ENCODE measurements at places on chromosomes 11 and 22. TPM values are rescaled to one million over a fixed set of nuclear protein-coding genes. Genes with fewer than 3 reads are reported as not detected.

DNA sequence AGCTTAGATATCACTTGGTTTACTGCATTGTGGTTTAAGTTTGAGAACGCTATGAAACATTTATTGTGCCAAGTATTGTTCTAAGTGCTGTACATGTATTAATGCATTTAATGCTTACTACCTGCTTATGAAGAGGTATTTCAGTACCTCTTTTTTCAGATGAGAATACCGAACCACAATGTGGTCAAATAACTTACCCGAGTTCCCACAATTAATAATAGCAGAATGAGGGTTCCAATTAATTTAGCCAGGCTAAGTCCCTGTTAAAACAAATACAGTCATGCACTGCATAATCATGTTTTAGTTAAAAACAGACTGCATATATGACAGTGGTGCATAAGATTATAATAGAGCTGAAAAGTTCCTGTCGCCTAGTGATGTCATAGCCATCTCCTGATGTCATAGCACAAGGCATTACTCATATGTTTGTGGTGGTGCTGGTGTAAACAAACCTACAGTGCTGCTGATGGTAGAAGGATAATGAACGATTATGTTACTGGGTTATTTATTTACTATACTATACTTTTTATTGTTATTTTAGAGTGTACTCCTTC lies 4.3 kb downstream of the ZC3H12C start:
- peaks cover 40% of the 10 kb centered on the region for H3K36me3 ChIP-seq
- H3K4me1 ChIP-seq: peaks cover 49% of the 10 kb centered on the region
- H3K27me3 ChIP-seq: no peaks in the 10 kb centered on the region
- H3K27ac ChIP-seq: peak overlapping the region; percentile 95
- DNase-seq: no peak

PLA2G3 gene
- total RNA-seq: not detected

CARD18 gene
- total RNA-seq: not detected

DNA sequence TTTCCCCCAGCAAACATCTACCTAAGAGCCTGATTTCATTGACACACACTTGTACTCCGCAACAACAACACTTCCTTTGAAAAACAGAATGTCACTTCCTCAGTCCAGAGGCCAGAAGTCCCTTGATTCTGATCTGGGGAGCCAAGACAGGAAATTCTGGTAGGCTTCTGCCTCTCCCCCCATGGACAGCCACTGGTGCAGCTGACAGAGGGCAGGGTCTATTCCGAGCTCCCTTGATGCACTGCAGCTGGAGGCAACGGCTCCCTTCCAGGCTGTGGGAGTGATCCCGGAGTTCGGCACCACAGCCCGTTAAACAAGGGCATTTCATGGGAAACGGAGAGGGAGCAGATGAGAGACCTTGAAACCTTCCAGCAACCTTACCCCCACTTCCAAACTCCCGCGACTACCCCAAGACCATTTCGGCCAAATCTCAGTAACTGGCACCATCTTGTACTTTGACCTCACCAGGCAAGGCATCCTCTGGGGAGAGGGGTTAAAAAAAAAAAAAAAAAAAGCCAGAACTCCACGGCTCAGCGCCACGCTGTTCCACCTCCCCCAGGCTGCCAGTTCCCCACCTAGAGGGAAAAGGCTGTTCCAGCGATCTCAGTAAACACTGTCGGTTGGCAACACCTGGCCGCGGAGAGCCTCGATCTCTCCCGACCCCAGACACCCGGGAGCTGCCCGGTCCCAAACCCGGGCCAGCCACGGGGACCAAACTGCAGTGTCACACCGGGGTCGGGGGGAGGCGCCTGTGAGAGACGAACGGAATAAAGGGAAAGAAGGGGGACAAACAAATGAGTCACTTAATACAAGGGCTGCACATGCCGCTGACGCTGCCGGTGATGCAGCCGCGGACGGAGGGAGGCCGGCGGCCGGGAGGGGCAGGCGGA lies 1.1 kb downstream of the GAB2 start:
- no peaks in the 10 kb centered on the region for H3K36me3 ChIP-seq
- peak overlapping the region; percentile 70 for H3K4me3 ChIP-seq
- H3K27ac ChIP-seq: peak overlapping the region; percentile 63
- H3K4me1 ChIP-seq: peaks cover 33% of the 10 kb centered on the region
- no peaks in the 10 kb centered on the region for H3K27me3 ChIP-seq
- DNase-seq: peak; percentile 90

INS gene
- not detected for total RNA-seq

DNA sequence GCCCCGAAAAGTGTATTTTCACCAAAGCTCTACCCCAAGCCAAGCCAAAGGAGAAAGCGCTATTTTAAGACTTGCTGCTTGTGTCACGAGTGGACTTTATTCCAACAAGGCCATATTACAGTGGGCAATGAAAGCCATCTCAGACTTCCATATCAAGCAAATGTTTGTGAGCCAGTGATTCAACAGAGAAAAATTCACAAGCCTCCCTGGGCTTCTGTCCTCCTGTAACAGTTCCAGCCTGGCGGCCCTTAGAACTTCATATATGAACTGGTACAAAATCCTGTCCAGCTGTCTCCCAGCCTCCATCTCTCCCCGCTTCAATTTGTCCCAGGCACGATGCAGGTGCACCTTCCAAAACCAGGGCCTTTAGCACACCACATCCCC lies 11.2 kb downstream of the LARGE1 start:
- H3K27ac ChIP-seq: no peak overlapping the region
- no peak for DNase-seq
- no peaks in the 10 kb centered on the region for H3K27me3 ChIP-seq
- no peak overlapping the region for H3K4me3 ChIP-seq
- H3K4me1 ChIP-seq: no peaks in the 10 kb centered on the region

FLRT1 gene
- total RNA-seq: not detected

GVQW3 gene
- total RNA-seq: 1.2 TPM

GRCh38 chr11:75474878-75475766 lies 42.1 kb upstream of the KLHL35 start:
- H3K27me3 ChIP-seq: no peaks in the 10 kb centered on the region
- no peaks in the 10 kb centered on the region for H3K36me3 ChIP-seq
- H3K27ac ChIP-seq: no peak overlapping the region
- peaks cover 5% of the 10 kb centered on the region for H3K4me1 ChIP-seq
- DNase-seq: no peak

- peaks cover 4% of the 10 kb centered on the region for H3K4me1 ChIP-seq
- H3K36me3 ChIP-seq: no peaks in the 10 kb centered on the region
- H3K27ac ChIP-seq: no peak overlapping the region
- DNase-seq: no peak
- H3K4me3 ChIP-seq: no peak overlapping the region
Measured at GRCh38 chr11:58506935-58507334, 970 bp downstream of the OR5B21 start.

GRK3 gene
- under 0.01 TPM for total RNA-seq

C1QTNF6 gene
- 3.8 TPM for total RNA-seq

POU2AF2 gene
- total RNA-seq: not detected

SERHL2 gene
- 4.9 TPM for total RNA-seq

FGF4 gene
- total RNA-seq: not detected

FAU gene
- total RNA-seq: 1,157 TPM

GRCh38 chr22:42906605-42907348 lies 49.7 kb upstream of the ARFGAP3 start:
- no peak for DNase-seq
- H3K36me3 ChIP-seq: no peaks in the 10 kb centered on the region
- H3K4me3 ChIP-seq: no peak overlapping the region

DNA sequence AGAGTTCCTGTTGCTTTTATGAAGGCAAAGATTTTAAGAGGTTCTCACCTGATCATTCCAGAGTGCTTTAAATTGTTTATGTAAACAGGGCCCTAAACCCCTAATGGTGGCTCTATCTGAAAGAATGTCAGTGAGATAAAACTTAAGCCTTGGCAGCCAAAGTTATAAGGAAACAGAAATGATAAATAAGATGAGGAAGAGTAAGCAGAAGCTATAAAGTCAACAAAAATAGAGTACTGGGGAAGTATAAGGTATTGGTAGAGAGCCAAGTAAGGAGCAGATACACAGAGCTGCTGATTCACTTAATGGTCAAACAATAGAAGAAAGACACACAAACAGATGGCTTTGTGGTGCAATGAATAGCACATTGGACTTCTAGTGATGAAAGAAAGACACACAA lies 37.9 kb downstream of the TMPRSS5 start:
- H3K4me1 ChIP-seq: peaks cover 47% of the 10 kb centered on the region
- H3K27me3 ChIP-seq: no peaks in the 10 kb centered on the region
- H3K36me3 ChIP-seq: peaks cover 3% of the 10 kb centered on the region
- peak overlapping the region; percentile 31 for H3K27ac ChIP-seq
- H3K4me3 ChIP-seq: no peak overlapping the region

DNA sequence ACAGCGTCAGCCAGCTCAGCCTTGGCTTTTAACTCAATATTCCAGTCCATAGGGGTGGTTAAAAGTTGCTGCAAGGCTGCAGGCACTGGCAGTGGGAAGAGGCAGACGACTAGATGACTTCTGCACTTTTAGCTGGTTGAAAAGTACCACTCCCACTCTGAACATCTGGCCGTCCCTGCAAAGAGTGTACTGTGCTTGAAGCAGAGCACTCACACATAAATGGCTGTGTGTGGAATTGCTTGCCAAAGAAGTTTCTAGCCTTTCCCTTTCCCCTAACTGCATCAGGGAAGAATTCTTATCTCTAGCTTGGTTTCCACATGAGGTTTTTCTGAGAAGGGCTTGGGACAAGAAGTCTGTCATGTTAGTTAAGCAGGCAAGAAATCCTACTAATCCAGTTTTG lies 5.1 kb upstream of the PHLDB1 start:
- no peaks in the 10 kb centered on the region for H3K27me3 ChIP-seq
- no peak for DNase-seq
- no peak overlapping the region for H3K4me3 ChIP-seq
- peaks cover 34% of the 10 kb centered on the region for H3K36me3 ChIP-seq
- H3K4me1 ChIP-seq: no peaks in the 10 kb centered on the region

- DNase-seq: peak; percentile 98
- peak overlapping the region; percentile 59 for H3K27ac ChIP-seq
- H3K4me1 ChIP-seq: peaks cover 53% of the 10 kb centered on the region
- no peak overlapping the region for H3K4me3 ChIP-seq
Measured at GRCh38 chr11:126113515-126113957, 50.9 kb upstream of the CDON start.

DNA sequence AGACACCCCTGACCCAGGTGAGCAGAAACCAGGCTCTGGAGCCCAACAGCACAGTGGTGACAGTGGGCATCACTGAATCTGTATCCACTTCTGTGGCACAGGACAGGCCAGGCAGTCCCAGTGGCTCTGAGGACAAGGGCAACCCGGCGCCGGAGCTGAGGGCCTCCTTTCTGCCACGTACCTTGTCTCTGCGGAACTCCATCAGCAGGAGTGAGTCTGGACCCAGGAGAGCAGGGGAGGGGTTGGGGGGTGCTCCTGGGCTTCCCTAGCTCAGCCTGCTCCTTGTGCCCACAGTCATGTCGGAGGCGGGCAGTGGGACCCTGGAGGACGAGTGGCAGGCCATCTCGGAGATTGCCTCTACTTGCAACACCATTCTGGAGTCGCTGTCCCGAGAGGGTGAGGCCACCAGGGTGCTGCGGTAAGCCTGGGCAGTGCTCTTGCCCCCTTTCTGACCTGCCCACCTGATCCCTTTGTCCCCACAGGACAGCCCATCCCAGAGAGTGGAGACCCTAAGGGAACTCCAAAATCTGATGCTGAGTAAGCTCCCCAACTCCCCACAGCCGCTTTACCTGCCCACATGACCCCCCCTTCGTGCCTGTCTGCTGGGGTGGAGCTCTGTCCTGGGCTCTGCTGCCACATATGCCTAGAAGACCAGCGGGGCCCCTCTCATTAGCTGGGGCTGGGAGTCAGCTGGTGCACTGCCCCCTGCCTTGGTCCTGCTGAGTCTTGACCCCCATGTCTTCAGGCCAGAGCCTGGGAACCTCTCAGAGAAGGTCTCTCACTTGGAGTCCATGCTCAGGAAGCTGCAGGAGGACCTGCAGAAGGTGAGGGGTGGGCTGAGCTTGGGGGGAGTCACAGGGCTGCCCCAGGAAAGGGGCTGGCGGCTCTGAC lies 12.0 kb downstream of the SIPA1 start:
- H3K27ac ChIP-seq: no peak overlapping the region
- DNase-seq: no peak
- H3K36me3 ChIP-seq: no peaks in the 10 kb centered on the region
- no peak overlapping the region for H3K4me3 ChIP-seq
- peaks cover 26% of the 10 kb centered on the region for H3K4me1 ChIP-seq
- no peaks in the 10 kb centered on the region for H3K27me3 ChIP-seq

GRCh38 chr22:39017596-39018365 lies 3.1 kb upstream of the APOBEC3D start:
- 0 out of 2 replicates have a peak overlapping the region, but pooled peaks have one; percentile 12 for H3K4me3 ChIP-seq
- peaks cover 7% of the 10 kb centered on the region for H3K4me1 ChIP-seq
- no peak overlapping the region for H3K27ac ChIP-seq
- H3K27me3 ChIP-seq: no peaks in the 10 kb centered on the region

- DNase-seq: no peak
- H3K27ac ChIP-seq: no peak overlapping the region
- no peaks in the 10 kb centered on the region for H3K27me3 ChIP-seq
Measured at GRCh38 chr22:45769569-45770210, 98.1 kb downstream of the ATXN10 start.

DNA sequence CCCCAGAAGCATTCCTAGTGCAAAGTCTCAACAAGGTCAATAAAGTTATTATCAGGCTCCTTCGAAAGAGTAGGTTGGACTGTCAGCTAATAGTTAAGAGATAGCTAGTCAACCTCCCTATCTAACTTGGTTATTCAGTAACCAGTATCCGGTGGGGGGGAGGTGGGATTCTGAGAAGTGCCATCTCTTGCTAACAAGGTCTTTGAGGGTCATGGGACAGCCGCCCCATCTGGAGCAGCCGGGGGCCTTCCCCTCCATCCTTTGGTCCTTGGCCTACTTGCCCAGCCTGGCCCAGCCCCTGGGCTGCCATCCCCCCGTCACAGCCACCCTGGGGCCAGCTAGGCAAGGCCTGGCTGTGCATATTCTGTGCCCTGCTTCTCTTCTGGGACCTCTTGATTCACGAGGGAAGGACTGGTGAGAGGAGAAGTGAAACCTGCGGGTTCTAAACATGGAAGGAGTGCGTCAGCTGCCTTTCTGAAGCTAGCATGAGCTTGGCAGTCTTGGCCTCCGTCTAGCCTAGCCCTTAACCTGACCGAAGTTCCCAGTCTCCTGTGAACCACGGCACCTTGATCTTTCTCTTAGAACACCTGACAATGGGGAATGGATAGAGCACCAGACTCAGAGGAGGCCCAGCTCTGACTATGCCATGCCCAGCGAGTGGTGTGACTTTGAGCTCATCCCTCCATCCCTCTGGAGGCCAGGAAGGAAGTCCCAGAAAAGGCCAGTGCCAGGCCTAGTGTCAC lies 9.3 kb downstream of the SLC37A2 start:
- no peaks in the 10 kb centered on the region for H3K27me3 ChIP-seq
- no peaks in the 10 kb centered on the region for H3K36me3 ChIP-seq
- no peak for DNase-seq
- no peak overlapping the region for H3K27ac ChIP-seq
- H3K4me1 ChIP-seq: peaks cover 40% of the 10 kb centered on the region
- no peak overlapping the region for H3K4me3 ChIP-seq

- H3K27ac ChIP-seq: no peak overlapping the region
- no peak for DNase-seq
- H3K36me3 ChIP-seq: no peaks in the 10 kb centered on the region
- no peak overlapping the region for H3K4me3 ChIP-seq
- peaks cover 33% of the 10 kb centered on the region for H3K27me3 ChIP-seq
- H3K4me1 ChIP-seq: no peaks in the 10 kb centered on the region
Measured at GRCh38 chr11:131486100-131486499, 115.7 kb downstream of the NTM start.
